ENCODE measurements at places on chromosomes 7 and 10.

DNA sequence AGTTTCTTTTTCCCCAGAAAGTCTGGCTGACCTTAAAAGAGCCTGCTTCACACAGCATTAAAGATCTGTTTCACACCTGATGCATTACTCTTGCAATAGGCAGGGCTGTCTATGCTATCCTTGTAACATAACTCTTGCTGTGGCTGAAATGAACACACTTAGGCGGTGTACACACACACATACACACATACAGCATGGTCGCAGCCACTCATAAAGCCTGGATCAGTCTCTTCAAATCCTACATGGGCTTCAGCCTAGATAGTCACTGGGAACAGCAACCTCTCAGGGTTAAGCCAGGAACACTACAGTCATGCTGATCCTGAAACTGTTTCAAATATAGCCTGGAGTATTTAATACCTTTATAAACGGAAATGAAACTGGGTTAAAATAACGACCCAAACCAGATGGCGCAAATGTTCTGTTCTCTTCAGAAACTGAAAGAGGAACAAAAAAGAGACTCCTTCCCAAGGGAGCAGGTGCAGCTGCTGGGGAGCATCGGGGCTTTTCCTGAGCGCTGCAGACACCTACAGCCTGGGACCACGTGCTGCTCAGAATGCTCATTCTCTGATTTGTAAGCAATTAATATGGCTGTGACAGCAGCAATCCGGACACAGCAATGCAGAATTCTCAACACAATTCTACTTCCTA is 61.0 kb upstream of the SFMBT2 start:
- DNase-seq = no peak

DNA sequence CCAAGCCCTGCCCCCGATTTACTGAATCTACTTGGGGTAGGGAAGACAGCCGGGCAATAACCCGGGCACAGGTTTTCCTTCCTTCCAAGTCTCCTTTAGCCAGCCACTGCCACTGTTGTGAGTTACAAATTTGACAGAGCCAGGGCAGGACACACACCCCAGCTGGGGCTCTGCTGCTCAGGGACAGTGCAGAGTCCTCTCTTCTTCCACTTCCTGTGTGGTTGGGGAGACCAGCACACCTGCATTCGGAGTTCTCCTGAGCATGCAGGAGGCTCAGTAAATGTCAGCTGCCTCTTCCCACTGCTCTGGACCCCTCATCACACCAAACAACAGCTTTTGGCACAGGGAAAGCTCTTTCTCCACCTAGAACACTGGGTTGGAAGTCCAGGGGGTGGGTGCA is 21.3 kb downstream of the CHST15 start:
- no peak for DNase-seq

- no peak for DNase-seq
These were observed 229.7 kb upstream of the KCND2 start for GRCh38 chr7:120043250-120043649.

DNA sequence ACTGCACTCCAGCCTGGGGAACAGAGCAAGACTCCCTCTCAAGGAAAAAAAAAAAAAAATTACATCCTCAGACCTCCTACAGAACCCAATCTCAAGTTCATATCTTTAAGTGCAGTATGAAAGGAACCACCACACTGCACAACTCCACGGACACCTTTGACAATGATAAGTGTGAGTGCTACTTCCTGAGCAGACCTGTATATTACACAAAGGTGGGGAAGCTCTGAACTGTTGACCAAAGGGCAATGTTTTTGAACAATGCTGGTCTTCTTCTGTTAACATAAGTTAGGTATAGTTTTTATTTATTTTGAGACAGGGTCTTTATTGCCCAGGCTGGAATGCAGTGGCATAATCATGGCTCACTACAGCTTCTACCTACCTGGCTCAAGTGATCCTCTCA is 54.1 kb upstream of the RNF148 start:
- no peak for DNase-seq

DNA sequence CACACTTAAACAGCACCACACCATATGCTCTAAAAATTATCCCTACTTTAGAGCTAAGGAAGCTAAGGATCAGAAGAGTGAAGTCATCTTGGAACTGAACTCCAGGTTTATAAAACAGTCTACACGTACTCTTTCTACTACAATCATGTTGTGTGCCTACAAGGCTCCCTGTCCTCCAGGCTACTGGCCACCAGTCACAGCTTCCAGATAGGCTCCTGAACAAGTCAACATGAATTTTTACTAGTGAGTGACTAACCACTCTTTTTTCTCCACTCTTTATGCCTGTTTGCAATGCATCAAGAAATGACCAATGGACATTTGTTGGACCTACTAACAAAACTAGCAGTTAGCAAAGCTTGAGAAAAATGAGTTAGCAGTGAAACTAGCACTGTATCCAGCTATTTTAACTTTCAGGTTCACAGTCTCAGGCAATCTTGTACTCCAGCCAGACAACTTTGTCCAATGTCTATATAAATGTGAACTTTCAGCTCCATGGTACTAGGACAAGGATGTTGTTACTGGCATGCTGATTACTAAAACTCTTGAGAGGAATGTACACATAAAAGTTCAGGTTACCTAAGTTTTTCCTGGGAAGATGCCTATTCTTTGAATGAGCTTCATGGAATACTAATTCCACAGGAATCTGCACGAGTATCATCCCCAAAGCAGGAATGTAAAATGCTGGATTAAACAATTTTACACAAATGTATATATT is 180.0 kb downstream of the BTAF1 start:
- DNase-seq = no peak

DNA sequence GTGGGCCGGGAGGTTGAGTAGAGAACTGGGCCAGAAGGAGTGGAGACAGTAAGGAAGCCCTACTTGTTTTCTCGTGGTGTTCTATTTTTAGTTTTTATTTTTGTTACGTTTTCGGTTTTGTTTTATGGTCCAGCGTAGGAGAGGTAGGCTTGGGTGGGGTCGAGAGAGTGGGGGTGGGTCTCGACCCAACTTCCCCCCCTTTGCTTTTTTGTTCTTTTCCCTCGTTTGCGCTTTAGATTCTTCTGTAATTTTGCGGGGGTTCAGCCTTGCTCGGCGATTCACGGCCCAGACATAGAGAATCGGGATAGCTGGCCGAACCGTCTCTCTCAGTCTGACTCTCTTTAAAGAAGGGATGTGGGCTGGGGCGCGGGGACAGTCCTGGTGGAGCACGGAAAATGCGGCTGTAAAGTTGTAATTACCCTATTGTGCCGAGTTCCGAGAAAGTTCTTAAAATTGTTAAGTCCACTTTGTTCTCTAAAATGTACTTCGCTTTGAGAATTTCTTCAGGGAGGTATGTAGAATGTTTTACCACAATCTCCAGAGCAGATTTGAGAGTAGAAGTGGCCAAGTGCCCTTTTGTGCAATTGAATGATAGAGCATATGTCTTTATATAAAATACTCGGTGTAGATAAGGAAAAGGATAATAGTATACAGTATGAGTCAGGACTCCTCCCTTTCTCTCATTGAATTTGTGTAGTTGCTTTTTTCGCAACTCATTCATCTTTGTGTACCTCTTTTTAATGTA is 816 bp downstream of the DMTF1 start:
- no peak for DNase-seq

- DNase-seq = no peak
These were observed 233.2 kb upstream of the PPP2R2D start for GRCh38 chr10:131667561-131667960.

- no peak for DNase-seq
These were observed 30.0 kb downstream of the SMC3 start for GRCh38 chr10:110597476-110597875.

DNA sequence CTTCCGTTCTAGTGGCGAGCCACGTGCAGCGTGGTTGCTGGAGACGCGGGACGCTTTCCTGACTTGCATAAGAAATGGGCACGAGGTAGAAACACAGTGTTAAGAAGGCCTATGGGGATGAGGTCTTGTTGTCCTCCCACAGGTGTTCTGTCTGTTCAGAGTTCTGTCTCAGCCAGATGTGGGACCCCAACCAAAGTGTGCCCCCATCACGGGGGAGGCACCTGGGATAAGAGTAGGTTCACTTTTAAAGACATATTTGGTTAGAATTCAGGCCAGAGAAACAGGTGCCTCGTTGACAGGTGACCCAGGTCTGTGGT is 56.0 kb upstream of the PITRM1 start:
- DNase-seq = no peak

DNA sequence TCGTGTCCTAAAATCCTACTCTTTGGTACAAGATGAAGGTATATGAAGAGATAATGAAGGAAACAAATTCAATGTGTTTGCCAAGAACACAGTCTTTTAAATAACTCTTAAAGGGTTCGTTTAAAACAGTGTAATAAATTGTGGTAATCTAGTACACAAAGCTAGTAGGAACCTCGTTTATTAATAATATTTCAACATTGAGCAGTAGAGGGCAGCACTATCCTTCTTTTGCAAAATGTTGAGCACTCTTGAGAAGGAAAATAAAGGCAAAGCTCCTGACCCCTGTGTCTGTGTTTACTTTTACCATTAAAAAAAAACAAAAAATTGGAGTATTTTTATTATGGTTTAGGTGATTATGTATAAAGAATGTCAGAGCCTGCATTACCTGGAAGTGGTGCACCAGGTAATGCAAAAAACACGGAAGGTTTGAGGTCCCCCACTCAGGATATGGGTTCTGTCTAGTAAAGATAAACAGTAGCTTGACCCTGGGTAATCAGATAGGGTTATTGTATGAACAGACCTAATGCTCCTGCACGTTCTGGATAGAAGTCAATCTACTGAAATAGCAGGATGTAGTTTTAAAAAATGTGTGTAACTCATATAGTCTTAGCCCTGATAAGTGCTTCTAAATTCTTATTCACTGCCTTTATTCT is 5.7 kb upstream of the GOT1 start:
- no peak for DNase-seq

DNA sequence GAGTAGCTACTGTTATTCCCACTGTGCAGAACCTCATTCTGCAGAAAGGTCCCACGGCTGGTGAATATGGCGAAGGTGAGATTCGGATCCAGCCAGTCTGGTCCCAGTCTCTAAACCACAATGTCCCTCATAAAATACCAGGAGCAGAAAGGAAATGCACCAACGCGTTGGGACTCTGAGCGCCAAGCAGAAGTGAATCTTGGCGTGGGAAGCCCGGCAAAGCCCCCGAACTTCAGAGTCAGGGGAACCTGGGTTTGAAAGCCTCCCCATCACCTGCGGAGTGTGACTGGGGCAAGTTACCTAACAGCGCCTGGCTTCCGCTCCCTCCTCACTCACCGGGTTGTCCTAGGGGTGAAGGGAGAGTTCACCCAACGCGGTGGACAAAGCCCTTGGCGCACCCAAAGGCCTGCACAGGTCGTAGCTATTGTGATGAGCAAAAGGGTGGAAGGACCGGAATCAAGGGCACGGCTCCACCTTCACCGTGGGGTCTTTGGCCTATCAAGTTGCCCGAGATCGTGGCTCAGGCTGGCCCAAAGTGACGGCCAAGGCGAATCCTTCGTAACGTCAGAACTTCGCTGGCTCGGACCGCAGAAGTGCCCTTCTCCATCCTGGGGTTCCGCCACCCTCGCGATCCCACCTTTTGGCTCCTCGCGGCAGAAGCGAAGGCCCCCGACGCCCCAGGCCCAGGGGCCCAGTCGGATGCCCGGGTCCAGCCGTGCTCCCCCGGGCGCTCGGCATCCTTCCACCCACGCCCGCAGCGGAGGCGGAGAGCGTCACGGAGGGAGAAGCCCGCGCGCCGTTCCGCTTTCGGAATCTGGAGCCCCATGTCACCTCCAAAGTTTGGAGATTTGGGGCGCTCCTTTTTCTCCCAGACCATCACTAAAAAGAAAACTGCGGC is 811 bp downstream of the RGS10 start:
- no peak for DNase-seq

- DNase-seq = no peak
These were observed 70.8 kb downstream of the TCF7L2 start for GRCh38 chr10:113020838-113021237.

DNA sequence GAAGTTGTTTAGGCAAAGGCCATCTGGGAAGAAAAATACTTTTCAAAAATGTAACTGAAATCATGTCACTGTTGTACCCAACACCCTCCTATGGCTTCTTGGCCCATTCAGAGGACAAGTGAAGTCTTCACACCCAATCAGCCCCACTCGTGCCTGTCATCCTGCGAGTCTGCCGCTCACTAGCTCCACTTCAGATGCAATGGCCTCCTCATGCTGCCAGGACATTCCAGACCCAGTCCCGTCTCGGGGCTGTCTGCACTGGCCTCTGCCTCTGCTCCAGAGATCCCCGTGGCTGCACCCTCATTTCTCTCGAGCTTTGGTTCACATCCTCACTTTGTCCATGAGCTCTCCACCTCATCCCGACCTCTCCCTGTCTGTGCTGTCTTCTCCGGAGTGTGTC is 227.1 kb downstream of the KCNMA1 start:
- no peak for DNase-seq

Data from esophagus squamous epithelium (tissue), 5 donors.